ENCODE measurements at places on chromosomes 13 and 19.
A peak's percentile ranks its signal among the peaks of the same experiment; 100 is the strongest.

DNA sequence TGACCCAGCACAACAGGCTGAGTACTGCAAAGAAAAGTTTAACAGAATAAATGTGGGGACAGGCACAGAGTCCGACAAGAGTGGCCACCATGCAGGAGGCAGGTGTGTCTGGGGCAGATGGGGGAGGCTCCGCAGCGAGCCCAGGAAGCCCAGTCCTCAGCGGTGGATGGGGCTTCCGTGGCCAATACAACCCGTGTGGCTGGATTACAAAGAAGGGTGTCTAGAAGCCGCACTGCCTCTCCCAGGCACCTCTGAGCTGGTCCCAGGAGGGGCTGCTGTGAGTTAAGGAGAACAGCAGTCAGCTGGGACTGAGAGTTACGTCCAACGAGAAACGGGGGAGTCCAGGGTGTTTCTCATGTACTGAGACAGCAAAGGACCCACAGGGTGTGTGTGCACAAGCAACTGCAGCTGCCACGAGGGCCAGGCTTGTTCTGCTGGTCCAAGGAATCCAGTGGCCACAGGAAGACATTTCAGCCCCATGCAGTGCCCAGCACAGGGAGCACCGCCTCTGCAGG, 70.2 kb downstream of the SPACA7 start:
- no peak for DNase-seq

DNA sequence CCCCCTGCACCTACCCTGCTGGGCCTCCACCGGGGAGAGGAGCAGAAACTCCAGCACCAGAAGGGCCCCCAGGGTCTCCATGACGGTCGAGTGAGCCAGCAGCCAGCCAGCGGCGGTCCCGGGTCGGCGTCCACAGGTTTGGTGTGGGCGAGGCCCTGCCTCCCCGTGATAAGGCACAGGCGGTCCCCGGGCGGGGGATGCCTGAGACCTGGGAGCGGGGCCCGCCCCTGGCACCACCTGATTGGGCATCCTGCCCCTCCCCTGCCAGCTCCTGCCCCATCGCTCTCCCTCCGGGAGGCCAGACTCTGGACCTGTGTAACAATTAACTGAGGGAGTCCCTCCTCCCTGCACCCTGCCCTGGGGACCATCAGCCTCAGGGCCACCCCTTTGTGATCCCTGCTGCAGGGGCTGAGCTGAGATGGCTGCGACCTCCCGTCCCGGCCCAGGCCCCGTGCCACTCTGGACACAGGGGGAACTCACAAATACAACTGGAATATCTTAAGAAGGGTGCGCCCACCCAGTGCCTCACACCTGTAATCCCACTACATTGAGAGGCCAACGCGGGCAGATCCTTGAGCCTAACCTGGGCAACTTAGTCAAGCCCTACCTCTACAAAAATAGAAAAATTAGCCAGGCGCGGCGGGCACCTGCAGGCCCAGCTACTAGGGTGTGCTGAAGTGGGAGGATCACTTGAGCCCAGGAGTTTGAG, at the start of gene SMIM24:
SMIM24 (minus strand) TSS at position 143 of the 709 bp plus-strand sequence; CDS start at position 81, 62 bp downstream.
- DNase-seq, result no peak

GRCh38 chr19:1001538-1002166, 1.4 kb downstream of the GRIN3B start:
- peak; percentile 74 for DNase-seq

DNA sequence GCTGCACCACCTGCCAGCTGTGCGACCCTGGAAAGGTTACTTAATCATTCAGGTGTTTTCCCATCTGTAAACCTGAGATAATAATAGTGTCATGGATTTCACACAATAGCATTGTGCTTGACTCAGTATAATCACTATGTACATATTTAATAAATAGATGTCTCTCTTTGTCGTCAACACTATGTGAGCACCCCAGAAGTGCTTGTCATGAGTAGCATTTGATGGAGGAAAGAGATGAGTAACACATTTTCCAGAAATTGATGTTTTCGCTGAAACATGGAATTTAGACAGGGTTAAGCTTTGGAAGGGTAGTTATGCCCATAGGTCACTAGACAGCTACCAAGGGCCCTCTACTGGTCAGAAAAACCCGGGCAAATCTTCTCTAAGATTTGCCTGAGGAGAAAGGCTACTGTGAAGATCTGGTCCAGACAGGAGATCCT, 9.5 kb upstream of the MBNL2 start:
- peak; percentile 23 for DNase-seq

GRCh38 chr19:33498391-33499000, 23.1 kb downstream of the PEPD start:
- no peak for DNase-seq
